ENCODE measurements at places on chromosomes 4 and X.

GRCh38 chrX:7771788-7772438 lies 71.1 kb upstream of the VCX start:
- no peak for DNase-seq

GRCh38 chrX:23317799-23318724 lies 16.6 kb upstream of the PTCHD1 start:
- DNase-seq = peak; percentile 69

DNA sequence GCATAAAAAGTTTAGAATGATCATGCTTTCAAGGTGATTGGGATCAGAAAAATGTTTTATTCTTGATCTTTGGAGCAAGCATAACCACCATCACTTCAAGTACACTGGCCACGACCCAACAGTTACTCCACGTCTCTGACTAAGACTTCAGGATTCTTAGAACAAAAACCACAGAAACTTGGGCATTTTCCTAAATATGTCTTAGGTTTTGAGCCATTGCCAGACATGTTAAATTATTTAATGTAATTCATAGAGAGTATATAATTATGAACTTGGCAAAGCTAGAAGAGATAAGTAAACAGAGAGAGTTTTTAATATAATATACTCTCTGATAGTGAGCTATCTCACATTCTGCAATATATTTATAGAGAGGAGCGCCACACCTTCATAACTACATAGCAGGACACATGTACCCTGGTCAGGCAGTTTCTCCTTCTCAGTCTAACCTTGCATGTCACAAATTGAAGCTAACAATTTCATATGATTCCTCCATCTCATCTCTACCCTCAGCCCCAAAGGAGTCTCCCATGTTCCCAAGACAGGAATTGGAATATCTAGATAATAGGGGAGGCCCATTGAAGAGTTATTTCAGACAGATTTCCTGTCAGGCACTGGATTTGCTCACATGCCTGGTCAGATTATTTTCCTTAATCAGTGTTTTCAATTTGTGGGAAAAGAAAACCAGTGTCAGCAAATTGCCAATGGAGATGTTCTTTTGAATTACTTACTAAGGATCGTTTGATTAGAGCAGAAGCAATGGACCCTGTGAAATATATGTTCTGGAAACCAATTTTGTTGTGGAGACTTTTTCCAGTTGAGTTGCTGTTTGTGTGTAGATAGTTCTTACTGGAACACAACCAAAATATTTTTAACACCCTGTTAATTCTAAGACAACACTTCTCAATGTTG lies 61.7 kb upstream of the GUCY1A1 start:
- DNase-seq = no peak

- no peak for DNase-seq
Measured at GRCh38 chrX:113305496-113305895, 464.9 kb upstream of the AMOT start.

GRCh38 chr4:73275318-73275654 lies 16.7 kb upstream of the ANKRD17 start:
- no peak for DNase-seq

DNA sequence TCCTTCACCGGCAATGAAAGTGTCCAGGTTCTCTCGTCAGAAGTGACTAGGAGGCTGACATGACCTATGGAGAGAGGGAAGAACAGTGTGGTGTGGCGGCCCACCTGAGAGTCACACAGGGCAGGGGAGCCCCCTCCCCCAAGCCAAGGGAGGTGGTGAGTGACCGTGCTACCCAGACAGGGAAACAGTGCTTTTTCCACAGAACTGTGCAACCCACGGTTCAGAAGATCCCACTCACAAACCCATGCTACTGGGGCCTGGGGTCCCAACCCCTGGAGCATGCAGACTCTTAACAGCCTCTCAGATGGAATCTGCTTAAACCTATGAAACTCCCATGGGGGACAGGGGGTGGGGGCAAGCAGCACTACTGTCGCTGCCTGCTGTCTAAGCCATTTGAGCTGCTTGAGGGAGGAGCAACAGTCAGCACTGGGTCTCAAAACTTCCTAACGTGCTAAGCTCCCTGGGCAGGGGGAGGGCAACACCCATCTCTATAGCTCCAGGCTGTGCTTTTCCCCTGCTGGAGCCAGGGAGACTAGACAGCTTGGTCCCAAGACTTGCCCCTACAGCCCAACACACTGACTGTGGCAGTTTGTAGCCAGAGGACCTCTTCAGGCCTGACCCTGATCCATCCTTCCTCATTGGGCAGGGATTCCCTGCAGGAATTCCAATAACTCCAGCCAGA lies 850.4 kb upstream of the AADAT start:
- DNase-seq = peak; percentile 5

DNA sequence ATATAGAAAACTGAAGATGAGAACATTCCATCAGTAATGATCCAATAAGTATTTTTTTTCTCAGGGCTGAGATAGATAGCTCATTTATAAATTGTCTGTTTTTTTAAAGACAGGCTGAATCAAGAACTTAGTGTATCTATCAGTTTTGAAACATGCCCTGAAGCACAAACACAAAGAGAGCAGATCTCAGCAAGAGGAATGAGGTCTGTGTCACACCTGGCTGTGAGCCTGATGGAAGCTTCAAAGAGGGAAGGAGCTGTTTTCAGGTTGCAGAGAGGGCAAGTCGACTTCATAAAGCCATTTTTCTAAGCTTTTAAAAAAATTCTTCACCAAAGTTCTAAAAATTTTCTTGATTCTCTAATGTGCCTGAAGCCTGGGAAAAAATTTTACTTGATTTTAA lies 434.9 kb downstream of the PDGFC start:
- DNase-seq = no peak

GRCh38 chr4:121428721-121429120 lies 47.9 kb upstream of the QRFPR start:
- no peak for DNase-seq

GRCh38 chrX:140167551-140167950 lies 202.2 kb upstream of the CXorf66 start:
- DNase-seq = no peak

- DNase-seq = no peak
Measured at GRCh38 chr4:143358923-143359643, 22.4 kb downstream of the GAB1 start.

DNA sequence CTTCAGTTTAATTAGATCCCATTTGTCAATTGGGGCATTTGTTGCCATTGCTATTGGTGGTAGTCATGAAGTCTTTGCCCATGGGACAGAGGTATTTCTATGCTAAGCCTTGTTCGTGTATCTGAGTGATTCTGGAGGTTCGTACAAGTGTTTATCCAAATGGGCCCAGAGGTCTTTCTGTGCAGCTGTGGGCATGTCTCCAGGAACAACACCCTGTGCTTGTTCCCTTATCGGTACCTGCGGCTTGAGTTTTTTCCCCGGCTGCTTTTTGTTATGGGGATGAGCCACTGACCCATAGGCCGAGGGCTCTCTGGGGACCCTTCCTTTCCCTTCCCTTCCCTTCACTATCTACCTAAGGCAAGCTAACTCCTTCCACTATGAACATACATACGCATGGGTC lies 81.4 kb upstream of the WDR1 start:
- no peak for DNase-seq

DNA sequence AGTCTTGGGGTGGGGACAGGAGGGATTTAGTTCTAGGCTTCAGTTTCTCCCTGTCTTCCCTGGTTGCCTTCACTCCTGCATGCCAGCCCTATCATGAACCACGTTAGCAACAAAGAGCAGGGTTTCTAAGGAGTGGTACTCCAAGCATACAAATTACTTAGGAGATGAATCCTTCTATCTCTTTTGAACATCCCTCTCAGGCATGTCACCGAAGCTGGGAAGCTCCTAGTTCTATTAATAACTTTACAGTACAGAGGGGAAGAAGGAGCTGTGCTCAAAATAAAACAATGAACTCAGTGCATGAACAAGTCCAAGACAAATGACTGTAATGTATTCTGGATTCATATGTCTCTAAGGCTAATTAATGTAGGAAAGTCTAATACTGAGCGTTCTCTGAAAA lies 450.6 kb upstream of the RASGEF1B start:
- no peak for DNase-seq

DNA sequence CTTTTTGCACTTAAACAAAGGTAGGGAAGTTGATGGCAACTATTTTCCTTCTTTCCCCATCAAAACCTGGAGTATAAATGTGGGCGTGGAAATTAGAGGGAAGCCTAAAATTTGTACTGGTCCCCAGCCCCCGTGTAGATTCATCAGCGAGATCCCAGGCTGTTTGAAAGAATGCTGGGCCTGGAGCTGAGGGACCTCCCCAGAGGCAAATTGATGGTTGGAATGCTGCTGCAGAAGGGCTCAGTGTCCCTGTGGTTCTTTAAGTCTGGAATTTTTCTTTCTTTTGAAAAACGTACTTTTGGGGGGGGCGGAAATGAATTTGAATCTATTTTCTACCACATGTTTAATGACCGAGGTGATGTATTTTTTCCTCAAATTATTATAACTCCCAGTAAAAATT lies 197.2 kb downstream of the CBR4 start:
- DNase-seq = no peak

- peak; percentile 14 for DNase-seq
Measured at GRCh38 chr4:152189451-152190179, 346.3 kb downstream of the FBXW7 start.

DNA sequence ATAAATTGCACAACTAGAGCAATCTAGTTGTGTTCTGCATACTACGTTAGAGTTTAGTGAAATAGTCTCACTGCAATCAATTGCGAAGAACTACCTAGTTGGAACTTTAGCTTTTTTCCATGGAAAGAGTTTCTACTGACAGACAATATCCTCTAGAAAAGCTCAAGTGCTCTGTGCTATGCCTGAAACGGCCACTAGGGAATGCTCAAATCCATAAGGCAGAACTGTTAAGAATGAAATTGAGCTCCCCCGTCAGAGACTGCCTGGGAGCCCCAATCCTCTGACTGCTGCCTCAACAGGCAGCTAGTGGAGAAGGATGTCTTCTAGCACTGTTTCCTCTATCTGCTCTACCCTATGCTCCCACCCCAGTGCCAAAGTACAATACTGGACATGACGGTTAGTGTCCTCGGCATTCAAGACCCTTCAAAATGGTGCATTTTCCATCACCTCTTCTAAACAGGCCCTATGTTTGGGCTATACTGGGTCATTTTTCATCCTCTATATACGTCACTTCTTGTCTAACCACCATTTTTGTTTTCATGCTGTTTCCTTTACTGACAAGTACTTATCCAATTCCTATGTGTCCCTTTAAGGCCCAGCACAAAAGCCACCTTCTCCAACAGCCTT lies 35.3 kb downstream of the FRMD7 start:
- peak; percentile 73 for DNase-seq

GRCh38 chr4:522911-523443 lies 24.0 kb downstream of the PIGG start:
- DNase-seq = no peak

DNA sequence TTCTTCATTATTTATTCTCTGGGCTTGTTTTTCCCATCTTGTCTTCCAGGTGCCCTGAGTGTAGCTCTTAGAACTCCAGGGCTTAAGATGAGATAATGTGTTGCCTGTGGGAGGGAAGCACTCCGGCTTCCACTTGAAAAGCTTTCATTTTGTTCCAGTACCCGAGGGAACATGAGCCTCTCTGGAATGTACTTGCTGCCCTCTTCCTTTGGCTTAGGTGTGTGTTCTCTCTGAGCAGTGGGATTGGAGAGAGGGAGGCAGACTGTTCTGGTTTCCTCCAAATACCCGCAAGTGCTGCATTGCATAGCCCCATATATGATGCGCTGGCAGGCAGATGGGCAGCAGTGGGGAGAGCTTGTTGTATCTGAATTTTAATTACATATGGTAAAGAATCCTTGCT lies 861 bp upstream of the DTHD1 start:
- no peak for DNase-seq

DNA sequence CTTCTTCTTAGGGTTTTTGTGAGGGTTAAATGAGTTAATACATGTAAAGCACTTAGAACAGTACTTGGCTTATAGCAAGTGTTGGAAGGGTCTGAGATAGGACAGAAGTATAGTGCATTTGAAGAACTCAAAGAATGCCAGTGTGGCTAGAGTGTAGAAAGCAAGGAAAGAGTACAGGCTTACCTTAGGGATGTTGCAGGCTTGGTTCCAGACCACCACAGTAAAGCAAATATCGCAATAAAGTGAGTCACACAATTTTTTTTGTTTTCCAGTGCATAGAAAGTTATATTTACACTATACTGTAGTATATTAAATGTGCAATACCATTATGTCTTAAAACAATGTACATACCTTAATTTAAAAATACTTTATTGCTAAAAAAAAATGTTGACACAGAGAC lies 41.3 kb downstream of the KIF4A start:
- DNase-seq = no peak

DNA sequence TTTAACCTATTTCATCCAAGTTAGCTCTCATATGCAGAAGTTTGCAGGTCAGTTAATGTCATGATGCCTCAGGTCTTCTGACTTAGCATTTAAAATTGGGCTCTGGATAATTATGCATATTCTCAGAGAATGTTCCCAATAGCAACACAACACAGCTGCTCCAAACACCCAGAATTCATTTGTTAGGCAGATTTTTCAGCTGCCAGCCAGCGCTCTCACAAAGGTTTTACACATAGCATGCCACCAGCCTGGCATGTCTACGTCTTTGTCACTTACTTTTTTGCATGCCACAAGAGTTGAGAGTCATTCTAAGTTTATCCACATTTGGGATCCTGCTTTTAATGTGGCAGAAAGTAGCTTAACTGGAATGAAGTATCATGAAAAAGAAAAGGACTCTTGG lies 84.8 kb downstream of the LIMCH1 start:
- DNase-seq = no peak

- DNase-seq = no peak
Measured at GRCh38 chr4:176883681-176884418, 91.1 kb upstream of the VEGFC start.

GRCh38 chr4:105894660-105895582 lies at the start of gene NPNT:
NPNT (plus strand) TSS chr4:105895471; CDS start chr4:105895653, 182 bp downstream.
- peak; percentile 69 for DNase-seq

DNA sequence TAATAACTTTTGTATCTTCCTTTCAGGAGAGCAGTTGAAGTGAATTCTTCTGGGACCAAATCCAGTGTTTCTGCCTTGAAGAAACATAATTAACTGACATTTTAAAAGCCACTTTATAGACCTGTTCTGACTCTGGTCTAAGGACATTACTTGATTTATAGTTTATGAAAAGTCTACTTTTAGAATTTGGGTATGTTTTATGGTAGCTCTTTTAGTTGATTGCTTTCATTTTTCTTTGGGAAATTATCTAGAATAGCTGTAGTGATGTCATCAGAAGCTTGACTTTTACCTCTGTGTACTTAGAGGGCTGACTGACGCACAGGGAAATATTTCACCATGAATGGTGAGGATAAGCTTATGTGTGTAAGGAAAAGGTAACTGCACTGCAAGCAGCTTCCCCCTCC lies 131.8 kb upstream of the LIMCH1 start:
- DNase-seq = no peak

GRCh38 chr4:2489841-2490552 lies 21.1 kb downstream of the RNF4 start:
- DNase-seq = no peak
